ENCODE measurements at places on chromosomes 7 and 10.
A peak's percentile ranks its signal among the peaks of the same experiment; 100 is the strongest.

DNA sequence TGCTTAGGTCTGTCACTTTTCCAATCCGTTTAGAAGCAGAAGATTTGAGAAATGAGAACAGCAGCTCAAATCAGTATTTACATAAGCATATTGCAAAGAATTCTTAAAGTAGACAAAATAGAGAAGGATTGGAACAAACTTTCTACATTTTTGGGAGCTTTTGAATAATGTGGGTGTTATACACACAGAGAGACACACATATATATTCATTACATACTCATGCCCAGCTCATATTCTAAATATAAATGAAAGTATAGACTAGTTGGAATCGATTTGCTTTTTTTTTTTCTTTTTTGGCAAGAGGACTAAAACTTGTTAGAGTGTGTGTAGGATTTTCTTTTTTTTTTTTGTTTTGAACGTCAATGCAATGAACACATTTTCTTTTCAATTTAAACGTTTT lies 538.9 kb downstream of the AUTS2 start:
- no peak for DNase-seq

GRCh38 chr7:157016024-157016351 lies 5.5 kb upstream of the MNX1 start:
- DNase-seq, result no peak

DNA sequence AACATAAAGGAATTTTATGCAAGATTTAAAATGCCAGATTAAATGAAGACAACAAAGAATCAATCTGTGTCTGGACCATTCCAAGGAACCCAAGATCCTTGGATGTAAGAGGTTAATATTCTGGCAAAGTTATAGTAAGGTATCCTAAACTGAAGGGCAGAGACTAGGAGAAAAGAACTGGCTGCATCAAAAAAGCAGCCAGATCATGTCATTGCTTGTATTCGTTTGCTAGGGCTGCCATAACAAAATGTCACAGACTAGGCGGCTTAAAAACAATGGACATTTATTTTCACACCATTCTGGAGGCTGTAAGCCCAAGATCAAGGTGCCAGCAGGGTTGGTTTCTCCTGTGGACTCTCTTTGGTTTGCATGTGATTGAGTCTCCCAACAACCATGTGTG lies 99.7 kb downstream of the ADCYAP1R1 start:
- DNase-seq, result no peak

GRCh38 chr10:18658271-18659124 lies 733 bp upstream of the ARL5B start:
- DNase-seq, result no peak

DNA sequence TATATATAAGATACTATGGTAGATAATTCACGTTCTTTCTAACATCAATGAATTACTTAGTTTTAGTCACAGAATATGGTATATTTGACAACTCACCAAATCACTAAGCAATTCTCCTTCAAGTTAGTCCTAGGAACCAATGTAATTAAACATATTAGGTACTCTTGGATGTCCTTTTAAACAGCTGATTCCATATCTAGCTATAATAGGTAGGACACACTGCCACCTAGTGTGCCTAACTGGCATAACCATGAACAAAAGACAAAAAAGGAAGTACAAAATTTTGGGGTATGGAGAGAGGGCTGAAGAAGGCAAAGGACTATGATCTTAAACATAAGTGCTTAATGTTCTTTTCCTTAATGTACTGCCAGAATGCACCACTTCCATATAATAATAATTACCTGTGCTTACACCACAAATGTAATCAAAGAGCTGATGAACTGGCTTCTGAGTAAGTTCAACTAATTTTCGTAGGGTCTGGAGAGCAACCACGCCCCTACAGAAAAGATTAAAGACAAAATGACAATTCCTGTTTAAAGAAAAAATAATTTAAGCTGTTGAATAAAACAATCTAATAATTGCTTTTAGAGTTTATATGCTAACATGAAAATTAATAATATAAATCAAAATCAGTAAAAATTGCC lies 28.7 kb downstream of the PNPLA8 start:
- DNase-seq, result peak; percentile 54

- no peak for DNase-seq
Measured at GRCh38 chr7:1336509-1336908, 103.8 kb downstream of the UNCX start.

DNA sequence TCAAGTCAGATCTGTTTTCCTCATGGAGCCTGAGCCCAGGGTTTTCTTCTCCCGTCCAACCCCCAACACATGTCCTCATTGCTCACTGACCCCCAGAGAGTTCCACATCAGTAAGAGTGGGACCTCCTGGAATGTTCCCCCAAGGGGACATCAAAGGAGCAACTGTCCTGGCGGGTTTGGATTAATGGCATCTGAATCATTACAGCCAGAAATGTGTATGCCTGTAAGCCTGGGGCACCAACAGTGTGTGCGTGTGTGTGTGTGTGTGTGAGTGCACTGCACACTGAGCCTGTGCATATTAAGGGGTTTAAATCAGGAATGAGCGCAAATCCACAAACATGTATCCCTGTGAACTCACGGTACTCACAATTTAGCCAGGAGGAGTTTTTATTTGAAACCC lies 222.3 kb downstream of the PLXNA4 start:
- DNase-seq, result no peak

DNA sequence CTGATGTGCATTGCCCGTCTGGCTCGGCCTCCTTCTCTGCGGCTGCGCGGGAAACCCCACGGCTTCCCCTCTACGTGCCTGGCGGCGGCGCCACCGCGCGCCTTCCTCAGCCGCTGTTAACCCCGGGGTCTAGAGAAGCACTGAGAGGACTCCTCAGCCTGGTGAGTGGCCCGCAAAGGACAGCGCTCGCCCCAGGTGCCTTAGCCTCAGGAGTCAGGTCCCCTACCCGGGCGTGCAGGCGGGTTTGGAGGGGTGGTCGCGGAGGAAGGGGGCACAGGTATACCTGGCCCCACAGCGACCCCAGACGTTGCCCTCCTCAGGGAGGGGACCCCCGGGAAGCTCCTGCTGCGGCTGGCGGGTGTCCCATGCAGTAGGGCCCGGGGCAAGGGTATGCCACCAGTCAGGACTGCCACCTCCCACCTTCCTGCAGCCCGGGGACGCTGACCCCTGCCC lies 51.0 kb downstream of the ARL5B start:
- no peak for DNase-seq

GRCh38 chr7:36894190-36894589 lies 169.9 kb upstream of the AOAH start:
- no peak for DNase-seq

DNA sequence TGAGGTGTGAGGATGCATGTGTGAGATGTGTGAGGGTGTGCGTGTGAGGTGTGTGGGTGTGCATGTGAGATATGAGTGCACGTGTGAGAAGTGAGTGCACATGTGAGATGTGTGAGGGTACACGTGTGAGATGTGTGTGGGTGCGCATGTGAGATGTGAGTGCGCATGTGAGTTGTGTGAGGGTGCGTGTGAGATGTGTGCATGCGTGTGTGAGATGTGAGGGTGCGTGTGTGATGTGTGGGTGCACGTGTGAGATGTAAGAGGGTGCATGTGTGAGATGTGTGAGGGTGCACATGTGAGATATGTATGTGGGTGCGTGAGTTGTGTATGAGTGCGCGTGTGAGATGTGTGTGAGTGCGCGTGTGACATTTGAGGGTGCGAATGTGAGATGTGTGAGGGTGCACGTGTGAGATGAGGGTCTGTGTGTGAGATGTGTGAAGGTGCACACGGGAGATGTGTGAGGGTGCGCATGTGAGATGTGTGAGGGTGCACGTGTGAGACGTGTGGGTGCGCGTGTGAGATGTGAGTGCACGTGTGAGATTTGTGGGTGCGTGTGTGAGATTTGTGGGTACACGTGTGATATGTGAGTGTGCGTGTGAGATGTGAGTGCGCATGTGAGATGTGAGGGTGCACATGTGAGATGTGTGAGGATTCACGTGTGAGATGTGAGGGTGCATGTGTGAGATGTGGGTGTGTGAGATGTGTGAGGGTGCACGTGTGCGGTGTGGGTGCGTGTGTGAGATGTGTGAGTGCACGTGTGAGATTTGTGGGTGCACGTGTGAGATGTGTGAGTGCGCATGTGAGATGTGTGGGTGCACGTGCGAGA lies 30.5 kb downstream of the PPIF start:
- DNase-seq, result no peak

DNA sequence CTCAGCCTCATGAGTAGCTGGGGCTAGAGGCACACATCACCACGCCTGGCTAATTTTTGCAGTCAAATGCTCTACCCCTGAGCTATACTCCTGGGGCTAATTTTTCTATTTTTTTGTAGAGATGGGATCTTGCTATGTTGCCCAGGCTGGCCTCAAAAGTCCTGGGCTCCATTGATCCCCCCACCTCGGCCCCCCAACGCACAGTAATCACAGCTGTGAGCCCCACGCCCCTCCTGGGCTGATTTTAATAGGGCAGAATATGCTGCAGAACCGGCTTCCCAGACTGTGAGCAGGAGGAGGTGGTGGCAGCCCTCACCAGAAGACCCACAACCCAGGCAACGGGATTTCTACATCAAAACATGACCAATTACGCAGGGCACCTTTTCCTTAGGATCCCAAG lies 15.2 kb downstream of the BRAT1 start:
- no peak for DNase-seq

GRCh38 chr10:6386346-6386745 lies 183.6 kb downstream of the PFKFB3 start:
- no peak for DNase-seq

DNA sequence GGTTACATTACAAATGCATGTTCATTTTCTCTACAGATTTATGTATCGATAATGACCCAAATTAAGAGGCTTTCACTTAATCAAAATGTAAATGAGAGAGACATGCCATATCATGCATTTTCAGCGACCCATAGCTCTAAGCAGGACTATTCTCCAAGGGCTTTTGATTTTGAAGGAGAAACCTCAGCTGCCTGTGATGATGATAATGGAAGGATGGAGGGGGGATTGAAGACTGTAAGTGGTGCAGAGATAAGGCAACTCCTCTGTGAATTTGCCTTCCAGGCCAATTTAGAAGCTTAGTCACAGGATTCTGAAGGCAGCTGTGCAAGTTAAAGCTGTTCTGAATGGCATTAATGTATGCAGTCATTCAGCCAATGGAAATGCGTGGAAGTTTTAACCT lies 8.3 kb downstream of the VSTM2A start:
- DNase-seq, result no peak

GRCh38 chr7:121479466-121479865 lies 83.4 kb upstream of the FAM3C start:
- DNase-seq, result no peak

DNA sequence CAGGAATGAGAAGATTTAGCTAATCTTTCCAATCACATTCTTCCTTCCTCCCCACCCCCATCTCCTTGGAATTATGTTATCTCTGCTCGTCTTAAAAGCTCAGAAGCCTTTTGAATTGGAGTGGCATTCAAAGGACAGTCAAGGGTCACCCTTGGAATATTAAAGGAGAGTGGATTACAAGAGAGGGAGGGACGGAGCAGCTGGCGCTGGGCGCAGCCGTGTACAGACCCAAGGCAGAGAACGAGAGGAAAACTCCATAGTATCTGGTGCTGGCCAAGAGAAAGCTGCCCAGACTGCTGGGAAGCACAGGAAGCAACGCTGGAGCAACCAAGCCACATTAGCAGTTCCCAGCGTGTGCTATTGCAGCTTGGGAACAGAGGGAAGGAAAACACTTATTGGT lies 95.7 kb downstream of the POU6F2 start:
- DNase-seq, result no peak

DNA sequence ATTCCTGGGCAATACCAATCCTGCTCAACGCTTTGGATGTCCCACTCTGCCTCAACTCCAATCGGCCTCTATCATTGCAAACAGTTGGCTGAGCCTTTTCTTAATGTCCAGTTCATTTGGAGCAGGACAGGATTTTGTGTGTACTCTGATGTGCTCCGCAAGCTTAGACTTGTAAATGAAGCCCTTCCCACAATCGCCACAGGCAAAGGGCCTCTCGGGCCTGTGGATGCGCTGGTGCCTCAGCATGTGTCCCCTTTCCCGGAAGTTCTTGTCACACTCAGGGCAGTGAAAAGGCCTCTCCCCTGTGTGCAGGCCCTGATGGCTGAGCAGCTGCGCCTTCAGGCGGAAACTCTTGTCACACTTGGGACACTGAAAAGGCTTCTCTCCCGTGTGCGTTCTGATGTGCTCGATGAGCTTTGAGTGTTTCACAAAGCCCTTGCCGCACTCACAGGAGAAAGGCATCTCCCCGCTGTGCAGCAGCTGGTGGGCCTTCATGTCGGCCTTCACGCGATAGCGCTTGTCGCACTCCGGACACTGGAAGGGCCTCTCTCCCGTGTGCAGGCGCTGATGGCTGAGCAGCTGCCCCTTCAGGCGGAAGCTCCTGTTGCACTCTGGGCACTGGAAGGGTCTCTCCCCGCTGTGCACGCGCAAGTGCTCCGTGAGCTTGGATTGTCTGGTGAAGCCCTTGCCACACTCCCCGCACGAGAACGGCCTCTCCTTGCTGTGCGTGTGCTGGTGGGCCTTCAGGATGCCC lies 20.0 kb downstream of the ZNF786 start:
- peak; percentile 26 for DNase-seq

- no peak for DNase-seq
Measured at GRCh38 chr7:1238450-1238882, 5.8 kb downstream of the UNCX start.

GRCh38 chr7:116687801-116688201 lies 15.8 kb downstream of the MET start:
- DNase-seq, result no peak

DNA sequence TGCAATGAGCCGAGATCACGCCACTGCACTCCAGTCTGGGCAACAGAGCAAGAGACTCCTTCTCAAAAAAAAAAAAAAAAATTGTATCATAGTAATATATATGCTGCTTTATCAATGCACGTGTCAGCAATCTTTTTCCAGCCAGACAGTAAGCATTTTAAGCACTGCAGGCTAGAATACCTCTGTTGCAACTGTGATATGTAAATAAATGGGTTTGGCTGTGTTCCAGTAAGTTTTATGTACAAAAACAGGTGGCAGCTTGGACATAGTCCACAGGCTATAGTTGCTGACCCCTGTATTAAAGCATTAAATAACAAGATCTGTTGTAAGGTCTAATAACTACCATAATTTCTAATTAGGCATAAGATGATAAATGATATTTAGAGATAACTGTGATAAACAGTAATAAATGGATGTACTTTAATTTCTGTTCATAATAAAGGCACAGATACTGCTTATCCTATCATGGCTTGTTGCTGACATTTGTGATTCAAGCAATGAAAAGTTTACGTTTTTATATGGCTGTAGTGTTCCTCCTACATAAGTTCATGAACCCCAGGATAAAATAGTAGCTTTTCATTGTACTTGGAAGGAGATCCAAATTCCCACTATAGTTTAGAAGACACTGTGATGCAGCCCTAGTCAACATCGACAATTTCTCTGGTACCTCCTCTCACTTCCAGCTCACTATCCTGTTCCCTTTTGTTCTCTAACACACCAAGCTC lies 161.4 kb downstream of the ELMO1 start:
- DNase-seq, result no peak

- DNase-seq, result no peak
Measured at GRCh38 chr7:74320645-74321221, 31.5 kb downstream of the CLIP2 start.

GRCh38 chr7:25091779-25092178 lies 33.3 kb downstream of the CYCS start:
- DNase-seq, result no peak

DNA sequence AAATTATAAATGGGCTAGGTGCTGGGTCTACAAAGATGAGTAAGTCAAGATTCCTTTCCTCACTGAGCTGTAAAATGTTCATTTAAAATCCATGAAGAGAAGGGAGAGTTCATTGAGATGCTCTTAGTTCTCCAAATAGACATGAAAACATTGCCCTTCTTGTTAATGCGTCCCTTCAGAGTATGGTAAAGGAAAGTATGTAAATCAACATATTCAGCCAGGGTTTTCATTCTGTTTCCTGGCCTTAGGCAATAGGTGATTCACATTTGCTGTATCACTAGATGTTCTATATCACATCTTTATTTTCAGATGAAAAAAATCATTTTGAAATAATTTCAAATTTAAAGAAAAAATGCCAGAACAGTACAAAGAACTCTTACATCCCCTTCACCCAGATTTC lies 5.4 kb downstream of the ANKIB1 start:
- no peak for DNase-seq
